Activated CD8-positive, alpha-beta memory T cell treated with anti-CD3 and anti-CD28 coated beads for 1 hour (primary cell): ENCODE measurements at places on chromosomes 5 and 9.

DNA sequence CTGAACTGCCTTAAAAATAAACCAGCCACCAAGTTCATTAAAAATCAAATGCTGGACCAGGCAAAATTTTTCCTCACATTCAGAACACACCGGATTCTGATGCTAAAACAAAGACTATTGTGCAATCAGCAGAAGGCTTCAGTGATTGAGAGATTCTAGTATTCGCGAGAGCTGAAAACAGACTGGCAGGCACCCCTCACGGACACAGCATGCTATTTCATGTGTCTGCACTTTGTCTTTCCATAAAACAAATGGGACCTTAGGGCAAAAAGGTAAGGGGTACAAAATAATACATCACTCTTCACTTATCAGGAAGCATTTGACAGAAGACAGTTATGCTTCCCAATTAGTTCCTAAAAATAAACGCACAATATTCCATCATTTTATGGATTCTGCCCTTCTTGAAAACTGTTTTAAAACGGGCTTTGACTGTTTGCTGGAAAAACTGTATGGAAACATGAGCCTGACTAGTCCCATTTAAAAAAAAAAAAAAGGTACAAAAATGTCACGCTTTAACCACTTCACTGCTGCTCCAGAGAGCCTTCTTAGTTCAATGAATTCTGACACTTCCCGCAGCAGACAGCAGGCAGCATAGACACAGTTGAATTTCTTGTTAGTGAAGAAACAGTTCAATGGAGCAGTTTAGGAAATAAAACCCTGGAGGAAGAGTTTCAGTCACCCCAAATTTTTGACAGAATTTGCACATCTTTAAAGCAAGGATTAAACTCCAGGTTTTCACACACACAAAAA lies 99.2 kb downstream of the MED27 start:
- DNase-seq = no peak

DNA sequence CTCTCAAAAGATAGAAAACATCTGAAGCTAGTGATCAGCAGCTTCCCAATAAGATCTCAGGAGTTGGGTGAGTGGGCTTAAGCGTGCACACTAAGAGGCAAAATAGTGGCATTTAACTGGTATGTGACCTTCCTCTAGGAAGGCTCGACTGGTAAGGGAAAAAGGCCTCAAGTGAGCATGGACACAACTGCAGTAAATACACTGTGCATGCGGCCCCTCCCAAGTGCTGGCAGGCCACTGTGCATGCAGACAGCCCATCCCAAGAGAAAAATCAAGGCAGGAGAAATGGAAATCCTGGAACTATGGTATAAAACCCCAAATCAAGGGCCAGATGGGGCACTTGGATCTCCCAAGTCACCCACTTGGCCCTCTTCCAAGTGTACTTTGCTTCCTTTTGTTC lies 112.7 kb downstream of the SMC2 start:
- no peak for DNase-seq

GRCh38 chr9:89839952-89840351 lies 235.1 kb downstream of the GADD45G start:
- no peak for DNase-seq

- no peak for DNase-seq
These were observed 33.2 kb upstream of the RXRA start for GRCh38 chr9:134293031-134293521.

DNA sequence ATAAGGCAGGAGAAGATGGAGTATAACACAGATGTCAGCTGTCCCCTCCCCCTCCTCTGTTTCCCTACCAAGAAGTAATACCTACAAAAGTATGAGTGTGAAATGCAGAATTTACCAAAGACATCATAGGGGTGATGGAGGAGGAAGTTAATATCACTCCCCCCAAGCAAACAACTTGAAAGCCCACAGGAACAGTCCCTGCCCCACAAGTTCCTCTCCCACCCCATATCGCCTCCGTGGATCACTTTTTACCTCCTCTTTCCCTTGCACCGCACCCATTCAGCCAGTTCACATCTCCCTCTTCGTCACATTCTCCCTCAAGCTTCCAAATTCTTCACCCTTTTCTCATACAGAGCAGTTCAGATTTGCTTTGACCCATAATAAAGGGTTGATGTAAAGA lies 7.0 kb upstream of the SIL1 start:
- DNase-seq = no peak

DNA sequence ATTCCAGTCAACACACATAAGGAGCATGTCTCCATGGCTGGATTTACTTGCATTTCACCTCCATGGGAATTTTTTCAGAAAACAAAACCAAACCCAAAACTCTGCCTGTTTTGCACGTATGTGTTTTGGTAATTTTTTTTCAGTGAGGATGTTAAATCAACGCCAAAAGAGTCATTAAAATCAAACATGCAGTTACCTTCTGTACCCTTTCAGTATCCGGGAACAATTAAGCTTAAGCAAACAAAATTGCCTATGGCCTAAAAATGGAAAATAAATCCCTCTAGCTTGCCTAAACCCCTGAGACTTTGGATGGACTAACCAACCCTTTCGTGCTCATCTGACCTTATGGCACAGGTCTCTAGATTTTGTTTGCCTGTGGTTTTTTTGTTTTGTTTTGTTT lies 209.2 kb upstream of the KLF4 start:
- DNase-seq = no peak

DNA sequence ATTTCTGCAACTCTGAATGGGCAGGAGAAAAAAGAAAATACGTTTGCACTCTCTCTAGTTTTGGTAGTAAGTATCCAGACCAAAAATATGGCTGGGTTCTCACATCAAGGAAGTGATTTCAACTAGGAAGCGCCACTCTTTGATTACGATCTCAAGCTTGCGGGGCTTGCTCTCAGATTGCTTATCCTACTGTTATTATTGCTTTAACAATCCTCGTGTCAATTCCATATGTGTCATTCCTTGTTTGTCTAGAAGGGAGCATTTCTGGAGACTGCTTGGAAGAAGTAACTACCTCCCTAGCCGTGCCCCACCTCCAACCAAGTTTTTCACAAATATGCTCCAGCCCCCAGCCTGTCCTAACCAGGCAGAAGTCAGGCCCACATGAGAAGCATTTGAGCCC lies 3.5 kb downstream of the PRUNE2 start:
- no peak for DNase-seq

- DNase-seq = no peak
These were observed 109.0 kb downstream of the NTRK2 start for GRCh38 chr9:84778570-84778969.

GRCh38 chr9:84136119-84136868 lies 155.7 kb downstream of the RMI1 start:
- DNase-seq = no peak

GRCh38 chr5:151696470-151697061 lies 9.9 kb upstream of the SPARC start:
- no peak for DNase-seq

DNA sequence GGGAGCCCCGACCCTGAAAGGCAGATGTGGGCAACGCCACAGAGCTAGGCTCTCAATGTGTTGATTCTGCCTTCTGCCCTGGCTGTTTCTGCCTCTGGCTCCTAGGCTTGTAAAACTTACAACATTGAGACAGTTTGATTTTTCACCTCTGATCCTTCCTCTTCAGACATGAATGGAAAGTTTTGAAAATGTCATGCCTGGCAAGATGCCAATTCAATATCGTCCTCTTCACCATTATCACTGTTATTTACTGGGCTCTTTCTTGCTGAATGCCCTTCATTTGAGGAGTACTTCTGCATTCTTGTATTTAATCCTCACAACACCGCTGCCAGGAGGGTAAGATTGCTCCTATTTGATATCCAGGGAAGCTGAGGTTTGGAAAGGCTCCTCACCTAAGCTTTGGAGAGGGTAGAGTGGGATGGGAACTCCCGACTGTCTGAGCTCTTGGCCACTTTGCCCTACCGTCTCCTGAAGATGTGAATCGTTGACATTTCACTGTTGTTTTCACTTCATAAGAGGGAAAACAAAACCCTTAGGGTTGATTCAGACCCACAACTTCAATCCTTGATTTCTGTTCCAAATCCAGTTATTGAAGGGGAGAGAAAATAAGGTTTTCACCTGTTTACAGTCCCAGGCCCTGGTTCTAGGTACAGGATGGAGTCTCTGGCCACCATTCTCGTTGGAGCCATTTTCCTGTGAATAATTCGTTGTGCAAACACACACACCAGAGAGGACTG lies 12.7 kb upstream of the FGF1 start:
- no peak for DNase-seq

GRCh38 chr5:9361835-9362234 lies 184.0 kb downstream of the SEMA5A start:
- no peak for DNase-seq

DNA sequence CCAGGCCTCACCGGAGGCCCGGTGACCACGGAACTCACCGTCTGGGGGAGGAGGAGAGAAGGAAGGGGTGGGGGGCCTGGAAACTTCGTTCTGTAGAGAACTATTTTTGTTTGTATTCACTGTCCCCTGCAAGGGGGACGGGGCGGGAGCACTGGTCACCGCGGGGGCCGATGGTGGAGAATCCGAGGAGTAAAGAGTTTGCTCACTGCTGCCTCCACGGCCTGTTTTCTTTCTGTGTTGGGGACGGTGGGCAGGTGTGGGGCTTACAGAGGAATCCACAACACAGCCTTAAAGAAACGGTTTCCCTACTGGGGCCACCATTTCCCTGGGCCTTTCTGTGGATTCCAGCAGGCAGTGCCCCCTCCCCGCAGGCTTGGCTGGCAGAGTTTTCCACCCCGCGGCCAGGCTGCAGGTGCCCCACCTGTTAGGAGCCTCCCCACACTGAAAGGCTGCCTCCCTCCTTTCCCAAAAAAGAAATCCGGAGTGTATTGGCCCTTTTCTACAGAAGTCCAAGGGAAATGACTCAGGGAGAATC lies 80.8 kb downstream of the NTNG2 start:
- no peak for DNase-seq

DNA sequence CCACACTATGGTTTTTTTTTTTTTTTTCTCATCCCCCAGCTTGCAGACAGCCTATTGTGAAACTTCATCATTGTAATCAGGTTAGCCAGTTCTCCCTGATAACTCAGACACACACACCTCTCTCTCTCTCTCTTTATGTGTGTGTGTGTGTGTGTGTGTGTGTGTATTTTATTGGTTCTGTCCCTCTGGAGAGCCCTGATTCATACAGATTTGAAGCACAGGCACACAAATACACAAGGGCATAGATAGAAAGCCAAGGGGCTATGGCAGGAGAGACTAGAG lies 20.6 kb upstream of the VCAN start:
- DNase-seq = no peak

- DNase-seq = no peak
These were observed 158.7 kb upstream of the FST start for GRCh38 chr5:53321721-53322120.

GRCh38 chr9:133762488-133763271 lies 24.5 kb upstream of the SARDH start:
- DNase-seq = no peak

- no peak for DNase-seq
These were observed 165.1 kb downstream of the PAPPA start for GRCh38 chr9:116318468-116319374.

- DNase-seq = no peak
These were observed 176.5 kb upstream of the TLE4 start for GRCh38 chr9:79395228-79395627.

GRCh38 chr5:170121321-170121720 lies 15.6 kb downstream of the FOXI1 start:
- DNase-seq = no peak

- DNase-seq = no peak
These were observed 74.0 kb downstream of the MRPS27 start for GRCh38 chr5:72245951-72246532.

- DNase-seq = no peak
These were observed 399.0 kb upstream of the MEF2C start for GRCh38 chr5:89281766-89282553.

GRCh38 chr5:34042321-34042720 lies 692 bp downstream of the C1QTNF3 start:
- no peak for DNase-seq

DNA sequence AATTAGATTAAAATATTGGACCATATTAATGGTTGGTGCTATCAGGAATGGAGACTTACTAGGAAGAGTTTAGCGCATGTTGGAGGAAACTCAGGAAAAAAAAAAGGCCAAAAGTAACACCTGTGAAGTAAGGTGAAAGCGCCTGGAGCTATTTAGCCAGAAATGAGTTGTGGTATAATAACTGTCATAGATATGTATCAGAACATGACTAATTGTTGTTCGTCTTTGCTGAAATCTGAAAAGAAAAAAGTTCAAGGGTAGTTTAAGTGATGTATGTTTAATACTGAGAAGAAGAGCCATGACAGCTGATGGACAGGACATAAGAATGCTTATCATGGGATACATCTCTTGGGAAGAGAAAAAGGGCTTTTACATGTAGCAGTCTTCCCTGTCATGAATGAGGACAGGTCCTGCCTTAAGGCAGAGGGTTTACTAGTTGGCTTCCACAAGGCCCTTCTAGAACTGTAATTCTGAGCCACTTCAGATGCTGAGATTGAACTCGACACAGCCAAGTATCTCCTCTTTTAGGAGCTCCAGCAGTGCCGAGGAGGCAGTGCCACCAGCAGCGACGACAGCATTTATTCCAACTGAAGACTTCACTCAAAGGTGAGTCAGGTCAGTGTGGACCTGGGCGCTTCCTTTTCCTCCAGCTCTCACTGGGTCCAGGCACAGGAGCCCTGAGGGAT lies 940 bp upstream of the CAMK4 start:
- no peak for DNase-seq

DNA sequence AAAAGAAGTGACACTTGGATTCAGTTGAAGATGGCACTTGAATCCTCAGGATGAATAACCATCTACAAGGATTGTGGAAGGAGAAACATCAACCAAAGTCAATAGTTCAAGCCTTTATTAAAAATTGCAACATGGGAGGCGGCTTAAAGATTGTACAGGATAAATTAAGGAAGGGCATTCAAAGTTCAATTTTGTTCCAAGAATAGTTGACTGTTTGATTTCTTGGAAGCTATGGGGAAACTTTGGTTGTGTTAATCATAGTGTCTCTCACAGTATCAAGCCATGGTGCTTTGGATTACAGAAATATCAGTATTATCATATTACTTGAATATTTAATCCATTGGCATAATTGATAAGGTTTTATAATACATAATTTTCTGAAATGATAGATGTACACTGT lies 1844.3 kb downstream of the MAT2B start:
- no peak for DNase-seq

DNA sequence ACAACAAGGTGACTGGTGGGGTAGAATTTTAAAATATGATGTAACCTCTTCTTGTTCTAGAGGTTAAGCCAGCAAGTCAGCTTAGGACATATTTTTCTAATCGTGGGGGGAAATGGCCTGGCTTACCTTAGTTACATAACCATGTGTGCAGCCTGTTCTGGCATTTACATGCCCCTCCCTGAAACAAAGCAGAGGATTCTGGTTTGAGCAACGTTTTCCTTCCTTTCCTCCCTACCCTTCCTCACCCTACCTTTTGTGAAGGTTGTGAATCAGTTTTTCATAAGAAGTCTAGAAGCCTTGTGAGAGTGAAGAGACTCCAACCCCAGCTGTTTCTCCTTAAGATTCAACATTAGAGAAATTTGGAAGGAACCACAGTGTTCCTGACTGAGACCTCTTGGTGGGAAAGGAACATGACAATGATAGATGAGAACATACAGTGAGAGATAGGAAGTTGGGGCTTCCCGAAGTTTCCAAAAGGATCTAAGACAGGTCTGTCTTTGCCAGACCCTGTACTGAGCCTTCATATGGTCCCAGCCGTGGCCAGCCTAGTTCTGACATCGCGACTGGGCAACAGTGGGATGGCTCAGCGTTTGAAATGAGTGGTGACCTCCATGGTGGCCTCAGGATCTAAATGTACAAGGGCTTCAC lies 365.2 kb downstream of the SPATA31D1 start:
- DNase-seq = no peak
